GM12878 (cell line): ENCODE measurements at places on chromosomes 2 and 18. TPM values are rescaled to one million over a fixed set of nuclear protein-coding genes. Genes with fewer than 3 reads are reported as not detected.
A peak's percentile ranks its signal among the peaks of the same experiment; 100 is the strongest.

Gene B3GNT2
- 59.6 and 63.8 TPM in 2 replicates for total RNA-seq

Gene GPR17
- not detected in 2 replicates for total RNA-seq

Gene CRACDL
- 0.48 and 0.72 TPM in 2 replicates for total RNA-seq

Gene MDH1B
- 1.0 TPM in 2 replicates for total RNA-seq

DNA sequence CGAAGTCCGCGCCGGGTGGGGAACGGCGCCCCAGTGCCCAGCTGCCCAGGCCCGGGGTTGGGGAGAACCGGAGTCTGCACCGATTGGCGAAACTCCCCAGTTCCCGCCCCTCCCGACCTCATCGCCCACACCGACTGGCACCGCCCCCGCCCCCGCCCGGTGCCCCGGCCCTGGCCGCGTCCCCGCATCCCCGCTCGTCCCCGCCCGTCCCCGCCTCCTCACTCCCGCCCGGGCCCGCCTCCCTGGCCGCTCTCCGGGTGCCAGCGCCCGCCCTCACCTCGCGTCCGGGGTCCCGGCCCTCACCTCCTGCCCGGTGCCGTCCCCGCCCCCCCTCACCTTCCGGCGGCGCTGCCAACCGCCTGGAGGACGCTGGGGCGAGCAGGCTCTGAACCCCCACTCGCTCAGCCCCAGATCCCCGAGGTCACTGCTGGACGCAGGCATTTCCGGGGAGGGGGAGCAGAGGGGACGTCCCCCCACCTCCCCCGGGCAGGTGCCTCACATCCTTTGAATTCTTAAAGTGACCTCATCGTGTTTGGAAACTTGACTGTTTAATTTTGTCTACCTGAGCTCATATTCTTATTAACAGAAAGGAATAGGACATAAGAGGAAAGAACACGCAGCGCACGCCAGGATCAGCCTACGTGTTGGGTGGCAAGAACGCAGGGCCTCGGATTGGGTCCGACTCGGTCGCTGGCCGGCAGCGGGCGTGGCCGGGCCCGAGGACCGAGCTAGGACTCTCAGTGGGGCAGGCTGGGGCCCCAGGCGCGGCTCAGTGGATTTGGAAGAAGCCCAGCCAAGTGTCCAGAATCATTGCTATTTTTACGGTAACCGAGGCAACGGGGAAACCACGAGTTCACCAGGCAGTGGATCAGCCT lies at the start of gene FAM110C:
FAM110C (minus strand) TSS at position 35 of the 875 bp plus-strand sequence. CDS start 120 bp downstream, outside the sequence.
- DNase-seq, result no peak

DNA sequence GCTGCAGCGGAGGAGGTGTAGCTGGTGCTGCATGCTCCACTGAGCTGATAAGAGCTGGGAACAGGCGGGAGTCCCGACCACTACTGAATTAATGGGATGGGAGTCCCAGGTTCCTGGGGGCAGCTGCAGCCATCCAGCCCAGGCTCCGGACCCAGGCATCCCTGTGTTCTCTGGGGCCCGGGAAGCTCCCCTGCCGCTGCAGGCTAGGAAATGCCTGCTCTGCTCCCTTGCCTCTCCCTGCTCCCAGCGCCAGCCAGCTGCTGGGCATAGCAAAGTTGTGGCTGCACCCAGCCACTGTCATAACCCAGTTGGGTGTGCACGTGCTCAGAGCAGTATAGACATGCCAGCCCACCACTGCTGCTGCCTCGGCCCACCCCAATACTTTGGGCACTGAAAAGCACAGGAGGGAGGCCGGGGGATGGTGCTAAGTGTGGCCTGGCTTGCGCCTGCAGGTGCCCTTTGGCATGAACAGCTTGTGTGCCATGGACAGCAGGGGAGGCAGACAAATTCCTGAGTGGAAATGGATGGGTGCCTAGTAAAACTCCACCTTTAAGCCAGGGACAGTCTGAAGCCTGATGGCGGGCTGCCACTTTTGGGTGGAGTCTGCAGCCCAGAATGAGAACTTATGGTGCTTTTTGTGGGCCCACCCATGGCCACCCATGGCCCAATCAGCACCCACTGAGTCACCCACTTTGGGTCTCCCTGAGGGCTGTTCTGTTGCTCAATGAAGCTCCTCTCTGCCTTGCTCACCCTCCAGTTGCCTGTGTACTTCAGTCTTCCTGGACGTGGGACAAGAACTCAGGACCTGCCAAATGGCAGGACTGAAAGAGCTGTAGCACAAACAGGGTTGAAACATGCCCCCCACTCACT lies 219.3 kb upstream of the TMEFF2 start:
- no peak for DNase-seq

DNA sequence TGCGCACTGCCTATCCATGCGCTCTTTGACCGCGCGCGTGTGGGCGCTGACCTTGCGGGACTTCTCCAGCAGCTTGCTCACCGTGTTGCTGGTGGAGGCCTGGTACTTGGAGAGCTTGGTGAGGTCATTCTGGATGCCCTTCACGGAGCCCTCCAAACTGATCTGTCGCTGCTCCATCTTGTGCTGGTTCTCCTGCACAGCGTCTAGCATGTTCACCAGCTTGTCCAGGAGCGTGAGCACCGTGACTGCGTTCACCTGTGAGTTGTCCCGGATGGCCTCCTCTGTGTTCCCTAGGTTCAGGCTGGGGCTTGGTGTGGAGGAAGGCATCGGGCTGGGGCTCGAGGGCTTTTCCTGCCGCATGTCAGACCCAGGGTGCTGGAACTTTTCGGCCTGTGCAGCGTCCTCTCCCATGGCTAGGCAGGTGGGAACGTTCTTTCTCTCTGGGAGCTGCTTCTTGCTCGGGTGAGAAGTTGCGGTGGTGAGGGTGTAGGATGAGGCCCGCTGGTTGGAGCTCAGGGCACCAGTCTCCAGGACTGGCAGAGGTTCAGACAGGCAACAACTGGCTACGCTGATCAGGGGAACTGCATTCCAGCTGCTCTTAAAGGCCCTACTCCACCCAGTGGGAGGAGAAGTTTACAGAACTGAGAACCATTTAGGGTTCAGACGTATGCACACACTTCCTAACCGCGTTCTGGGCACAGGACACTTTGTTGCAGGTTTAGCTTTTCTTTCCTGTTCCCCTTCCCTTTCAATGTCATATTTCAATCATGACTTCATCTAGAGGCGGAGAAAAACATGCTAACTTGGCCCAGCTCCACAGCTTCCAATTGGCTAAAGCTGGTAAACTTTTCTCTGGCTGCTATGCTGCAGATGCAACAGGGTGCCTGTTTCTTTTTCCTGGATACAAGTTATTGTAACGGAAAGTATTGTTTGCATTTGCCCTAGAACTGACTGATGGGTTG lies at the start of gene CAVIN2:
CAVIN2 (minus strand) TSS at position 574 of the 962 bp plus-strand sequence; CDS start at position 411, 163 bp downstream.
- peak; percentile 5 for DNase-seq

DNA sequence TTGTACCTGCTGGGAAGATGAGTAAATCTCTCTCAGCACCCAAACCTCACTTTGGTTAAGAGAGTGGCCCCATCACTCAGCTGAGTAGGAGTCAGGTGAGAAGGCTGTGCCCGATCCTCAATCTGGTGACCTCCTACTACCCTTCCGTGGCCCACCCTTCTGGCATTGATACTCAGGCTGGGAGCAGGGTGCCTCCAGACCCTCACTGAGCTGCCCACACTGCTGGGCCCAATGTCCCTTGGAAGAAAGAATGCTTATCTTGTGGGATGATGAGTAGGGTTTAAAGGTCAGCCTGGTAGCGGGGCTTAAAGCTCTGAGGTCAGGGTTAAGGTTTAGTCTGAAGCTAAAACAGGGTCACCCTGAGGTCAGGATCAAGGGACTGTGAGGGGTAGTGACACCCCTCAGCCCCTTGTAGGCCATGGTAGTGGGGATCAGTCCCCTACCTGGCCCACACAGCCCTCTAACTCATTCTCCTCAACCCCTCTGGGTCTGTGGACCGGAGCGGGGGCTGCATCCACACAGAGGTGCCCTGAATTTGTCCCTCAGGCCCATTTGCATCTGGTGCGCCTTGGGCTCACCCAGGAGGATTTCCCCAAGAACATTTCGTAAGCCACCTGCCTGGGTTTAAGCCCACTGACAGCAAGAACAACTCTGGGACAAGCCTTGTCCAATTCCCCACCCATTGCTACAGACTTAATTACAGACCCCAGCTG lies 123.8 kb downstream of the CYP26B1 start:
- no peak for DNase-seq
